ENCODE measurements at places on chromosomes 6 and 20. TPM values are rescaled to one million over a fixed set of nuclear protein-coding genes. Genes with fewer than 3 reads are reported as not detected.
A peak's percentile ranks its signal among the peaks of the same experiment; 100 is the strongest.

- DNase-seq, result no peak
Observed at GRCh38 chr20:57897156-57897874, 187.5 kb upstream of the PMEPA1 start.

- no peak for DNase-seq
Observed at GRCh38 chr6:134974370-134974769, 24.5 kb upstream of the ALDH8A1 start.

DNA sequence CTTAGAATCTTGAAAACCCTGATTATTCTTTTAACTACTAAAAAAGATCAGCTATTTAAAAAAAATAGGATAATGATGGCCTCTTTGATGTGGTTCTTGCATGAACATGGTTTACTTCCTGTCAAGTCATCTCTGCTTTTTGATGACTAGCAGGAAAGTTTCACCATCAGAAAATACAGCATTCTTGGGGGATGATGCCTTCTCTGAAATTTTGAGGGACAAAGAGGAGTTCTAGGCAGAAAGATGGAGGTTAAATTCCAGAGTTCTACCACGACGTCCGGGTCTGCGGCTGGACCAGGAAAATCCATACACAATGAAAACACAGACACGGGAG is 130.4 kb downstream of the OLIG3 start:
- DNase-seq, result no peak

GRCh38 chr6:151286214-151286613 is 46.4 kb downstream of the AKAP12 start:
- DNase-seq, result peak; percentile 12

DNA sequence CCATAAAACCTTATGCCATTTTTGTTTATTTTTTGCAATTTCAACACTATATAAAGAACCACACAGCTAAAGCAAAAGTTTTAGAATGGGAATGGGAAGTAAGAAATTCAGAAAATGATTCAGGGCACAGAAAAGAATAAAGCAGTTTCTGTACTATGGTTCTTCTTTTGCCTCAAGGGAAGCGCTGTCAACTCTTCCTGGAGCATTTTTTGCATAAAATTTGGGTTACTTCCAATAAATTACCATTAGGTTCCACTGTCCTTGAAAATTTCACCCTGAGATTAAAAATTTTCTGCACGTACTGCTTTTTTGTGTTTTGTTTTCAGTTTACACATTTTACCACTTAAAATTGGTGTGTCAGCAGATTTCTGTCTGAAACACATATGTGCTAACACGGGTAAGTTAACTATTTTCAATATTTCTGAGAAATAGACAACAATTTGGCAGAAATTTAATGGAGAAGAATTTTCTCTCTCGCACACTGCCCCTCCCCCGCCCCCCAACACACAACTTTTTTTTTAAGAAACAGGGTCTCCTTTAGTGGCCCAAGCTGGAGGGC is 79.6 kb downstream of the ADAT2 start:
- no peak for DNase-seq

Gene RAB23
- 17.0 TPM for total RNA-seq

Gene SLC26A8
- not detected for total RNA-seq

DNA sequence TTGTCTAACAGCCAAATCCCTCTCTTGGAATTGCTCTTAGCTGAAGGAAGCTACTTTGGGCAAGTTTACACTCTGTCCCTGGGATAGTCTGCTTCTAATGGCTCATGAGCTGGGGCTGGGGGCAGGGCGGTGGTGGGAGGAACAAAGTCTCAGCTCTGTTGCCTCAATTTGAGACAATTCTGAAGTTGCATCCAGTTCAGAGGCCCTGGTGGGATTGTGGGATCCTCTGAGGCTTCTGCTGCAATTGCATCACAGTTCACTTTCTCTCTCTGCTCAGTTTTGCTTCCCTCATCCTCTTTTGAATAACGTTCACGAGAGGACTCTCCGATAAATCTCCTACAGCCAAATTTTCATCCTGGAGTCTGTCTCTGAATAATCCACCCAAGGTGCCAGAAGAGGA is 440.6 kb upstream of the SLC35B3 start:
- no peak for DNase-seq

GRCh38 chr20:59774921-59775686 is 158.3 kb downstream of the SYCP2 start:
- no peak for DNase-seq

GRCh38 chr6:12288211-12288618 is 1.9 kb upstream of the EDN1 start:
- DNase-seq, result peak; percentile 64

Measured in Caki2 (cell line).